Lung microvascular endothelial cell (primary cell): ENCODE measurements at places on chromosomes 7 and 10. TPM values are rescaled to one million over a fixed set of nuclear protein-coding genes. Genes with fewer than 3 reads are reported as not detected.

UNCX gene
- not detected in 2 replicates for total RNA-seq

ATP6V0A4 gene
- total RNA-seq, result under 0.01 TPM in 2 replicates

FLNC gene
- total RNA-seq, result 122 and 131 TPM in 2 replicates

EN2 gene
- not detected in 2 replicates for total RNA-seq

RNF133 gene
- 0.22 and 0.60 TPM in 2 replicates for total RNA-seq

SP8 gene
- total RNA-seq, result not detected in 2 replicates

CDNF gene
- total RNA-seq, result 0.40 and 0.44 TPM in 2 replicates

HOXA10 gene
- under 0.01 and 2.0 TPM in 2 replicates for total RNA-seq

ELOVL3 gene
- total RNA-seq, result not detected in 2 replicates

CREB5 gene
- total RNA-seq, result 2.4 and 3.2 TPM in 2 replicates

- DNase-seq, result peak; percentile 80
Observed at GRCh38 chr10:118729641-118730258, 25.0 kb downstream of the CACUL1 start.

DNA sequence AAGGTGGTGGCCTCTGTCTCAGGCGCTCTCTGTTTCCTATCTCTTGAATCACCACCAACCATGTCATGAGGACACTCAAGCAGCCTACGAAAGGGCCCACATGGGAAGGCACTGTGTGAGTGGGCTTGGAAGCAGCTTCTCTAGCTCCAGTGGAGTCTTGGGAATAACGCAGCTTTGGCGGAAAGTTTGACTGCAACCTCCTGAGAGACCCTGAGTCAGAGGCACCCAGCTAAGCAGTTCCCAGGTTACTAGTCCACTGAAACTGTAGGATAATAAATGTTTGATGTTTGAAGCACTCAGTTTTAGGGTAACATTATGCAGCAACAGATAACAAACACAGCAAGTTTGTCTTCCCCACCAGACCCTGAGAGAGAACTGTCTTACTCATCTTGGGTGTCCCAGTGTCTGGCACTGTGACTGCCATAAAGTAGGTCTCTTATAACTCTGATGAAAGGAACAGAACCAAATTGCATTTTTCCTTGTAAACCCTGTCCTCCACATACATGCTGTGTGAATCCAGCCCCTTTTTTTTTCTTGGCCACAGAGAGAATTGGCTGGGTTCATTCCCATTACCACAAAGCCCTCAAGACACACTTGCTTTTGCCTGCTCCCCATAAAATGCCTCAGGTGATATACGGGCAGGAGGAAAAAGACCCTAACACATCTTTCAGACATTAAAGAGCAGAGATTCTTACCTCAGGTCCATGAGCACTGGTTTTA lies 185.5 kb downstream of the ZNF365 start:
- DNase-seq, result no peak

DNA sequence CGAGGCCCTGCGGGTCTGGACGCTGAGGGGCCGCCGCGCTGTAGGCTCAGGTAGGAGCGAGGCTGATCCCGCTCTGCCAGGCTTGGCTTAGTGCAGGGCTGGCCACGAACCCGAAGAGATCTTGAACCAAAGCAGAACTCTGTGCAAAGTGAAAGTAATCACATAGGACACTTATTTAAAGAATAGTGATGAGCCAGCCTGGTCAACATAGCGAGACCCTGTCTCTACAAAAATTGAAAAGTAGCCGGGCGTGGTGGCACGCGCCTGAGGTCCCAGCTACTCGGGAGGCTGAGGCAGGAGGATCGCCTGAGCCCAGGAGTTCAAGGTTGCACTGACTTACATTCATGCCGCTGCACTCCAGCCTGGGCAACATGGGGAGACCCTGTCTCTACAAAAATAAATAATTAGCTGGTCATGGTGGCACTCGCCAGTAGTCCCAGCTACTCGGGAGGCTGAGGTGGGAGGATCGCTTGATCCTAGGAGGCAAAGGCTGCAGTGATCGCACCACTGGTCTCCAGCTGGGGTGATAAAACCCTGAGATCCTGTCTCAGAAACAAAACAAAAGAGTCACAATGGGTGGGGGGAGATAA lies 541 bp downstream of the ZSCAN25 start:
- DNase-seq, result no peak

- no peak for DNase-seq
Observed at GRCh38 chr7:86431761-86432160, 211.9 kb upstream of the GRM3 start.

- DNase-seq, result no peak
Observed at GRCh38 chr7:36286226-36286625, 103.4 kb upstream of the ANLN start.

GRCh38 chr7:98329100-98329790 lies 47.8 kb downstream of the BRI3 start:
- no peak for DNase-seq

DNA sequence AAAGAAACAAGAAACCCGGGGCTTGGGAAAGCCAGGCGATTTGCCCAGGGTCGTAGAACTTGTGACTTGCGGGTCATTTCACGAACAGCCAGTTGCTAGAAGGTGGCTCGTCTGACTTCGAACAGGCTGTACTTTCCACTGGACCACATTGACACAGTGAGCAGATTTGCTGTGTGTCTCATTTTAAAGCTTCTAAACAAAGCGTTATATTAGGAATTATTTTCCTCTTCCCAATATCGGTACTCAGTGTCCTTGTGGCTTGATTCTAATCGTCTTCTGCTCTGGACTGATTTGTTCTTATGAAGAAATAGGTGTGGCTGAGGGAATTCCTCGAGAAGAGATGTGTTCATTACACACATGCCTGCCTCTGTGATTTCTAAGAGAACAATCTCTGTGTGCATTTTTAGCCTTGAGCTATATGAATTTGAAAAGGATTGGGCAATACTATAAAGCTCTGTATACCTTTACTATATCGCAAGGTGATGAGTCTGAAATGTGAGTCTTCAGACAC lies 150.0 kb upstream of the PRR15 start:
- DNase-seq, result no peak

DNA sequence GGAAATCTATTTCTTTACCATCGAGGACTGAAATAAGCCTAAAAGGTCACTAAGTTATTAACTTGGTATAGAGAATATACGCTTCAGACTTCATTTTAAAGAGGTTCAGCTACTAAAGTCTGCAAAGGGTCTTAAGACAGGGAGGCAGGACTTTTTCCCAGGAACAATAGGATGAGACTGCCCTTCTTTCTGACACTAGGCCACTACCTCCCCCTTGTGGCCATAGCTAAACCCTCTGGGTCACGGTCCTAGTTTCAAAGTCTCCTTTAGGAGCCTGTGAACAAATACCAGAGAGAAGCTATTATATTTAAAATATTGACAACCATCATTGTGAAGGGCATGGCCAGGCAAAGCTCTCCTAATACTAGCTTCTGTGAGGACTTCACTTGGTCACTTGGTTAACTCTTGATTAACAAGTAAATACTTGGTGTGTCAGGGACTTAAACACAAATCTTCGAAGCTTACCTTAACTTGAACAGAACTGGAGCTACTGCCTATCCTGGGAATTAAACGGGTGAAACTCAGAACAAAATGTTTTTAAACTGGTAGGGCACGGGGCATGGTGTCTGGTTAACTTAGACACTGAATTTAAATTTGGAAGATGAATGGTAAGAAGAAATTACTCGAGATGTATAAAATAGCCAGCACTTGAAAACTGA lies 75.6 kb downstream of the CCDC6 start:
- DNase-seq, result peak; percentile 72

DNA sequence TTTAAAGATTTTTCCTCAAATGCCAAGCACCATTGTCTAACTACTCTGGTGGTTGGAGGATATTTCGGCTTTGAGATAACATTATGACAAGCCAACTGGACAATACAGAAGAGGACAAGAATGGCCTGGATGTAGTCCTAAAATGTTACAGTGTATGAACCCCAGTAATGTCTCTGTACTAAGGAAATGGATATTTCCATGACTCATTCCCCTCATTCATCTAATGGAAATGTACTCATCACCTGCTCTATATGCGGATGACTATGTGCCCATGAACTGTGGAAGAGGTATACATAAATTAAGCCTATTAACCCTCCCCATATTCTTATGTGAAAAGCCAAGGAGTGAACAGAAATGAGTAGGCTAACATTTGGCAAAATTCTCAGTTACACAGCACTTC lies 207.9 kb downstream of the CACNA2D1 start:
- DNase-seq, result peak; percentile 44

- DNase-seq, result no peak
Observed at GRCh38 chr7:466465-467191, 53.0 kb downstream of the PDGFA start.

GRCh38 chr10:109593682-109594081 lies 329.6 kb downstream of the XPNPEP1 start:
- no peak for DNase-seq

GRCh38 chr10:30935078-30935477 lies 96.6 kb downstream of the ZNF438 start:
- peak; percentile 29 for DNase-seq

GRCh38 chr10:90968328-90969081 lies 47.6 kb upstream of the ANKRD1 start:
- peak; percentile 79 for DNase-seq

DNA sequence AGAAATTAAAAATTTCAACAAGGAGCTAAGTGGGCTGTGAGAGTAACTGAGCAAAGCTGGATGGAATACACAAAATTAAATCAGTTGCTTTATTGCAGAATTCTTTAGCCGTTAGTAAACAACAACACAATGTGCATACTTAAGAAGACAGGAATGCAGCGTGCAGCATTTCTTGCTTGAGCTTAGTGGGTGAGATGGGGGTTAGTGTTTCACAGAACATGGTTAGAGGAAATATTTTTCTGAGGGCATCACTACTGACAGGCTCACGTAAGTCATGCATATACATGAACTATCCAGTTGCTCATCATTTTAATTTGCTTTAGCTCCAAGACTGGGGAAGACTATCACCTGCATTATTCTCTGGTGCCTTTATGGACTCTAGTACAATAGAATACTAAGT lies 80.8 kb downstream of the CD36 start:
- no peak for DNase-seq

GRCh38 chr7:16944936-16945335 lies 63.2 kb upstream of the AGR3 start:
- no peak for DNase-seq

GRCh38 chr7:139603896-139604295 lies 80.4 kb downstream of the CLEC2L start:
- no peak for DNase-seq

- peak; percentile 2 for DNase-seq
Observed at GRCh38 chr7:124263232-124263827, 230.5 kb upstream of the TMEM229A start.

GRCh38 chr7:141113131-141113530 lies 39.3 kb downstream of the TMEM178B start:
- DNase-seq, result no peak

GRCh38 chr10:29064680-29065079 lies 224.2 kb upstream of the LYZL1 start:
- no peak for DNase-seq

DNA sequence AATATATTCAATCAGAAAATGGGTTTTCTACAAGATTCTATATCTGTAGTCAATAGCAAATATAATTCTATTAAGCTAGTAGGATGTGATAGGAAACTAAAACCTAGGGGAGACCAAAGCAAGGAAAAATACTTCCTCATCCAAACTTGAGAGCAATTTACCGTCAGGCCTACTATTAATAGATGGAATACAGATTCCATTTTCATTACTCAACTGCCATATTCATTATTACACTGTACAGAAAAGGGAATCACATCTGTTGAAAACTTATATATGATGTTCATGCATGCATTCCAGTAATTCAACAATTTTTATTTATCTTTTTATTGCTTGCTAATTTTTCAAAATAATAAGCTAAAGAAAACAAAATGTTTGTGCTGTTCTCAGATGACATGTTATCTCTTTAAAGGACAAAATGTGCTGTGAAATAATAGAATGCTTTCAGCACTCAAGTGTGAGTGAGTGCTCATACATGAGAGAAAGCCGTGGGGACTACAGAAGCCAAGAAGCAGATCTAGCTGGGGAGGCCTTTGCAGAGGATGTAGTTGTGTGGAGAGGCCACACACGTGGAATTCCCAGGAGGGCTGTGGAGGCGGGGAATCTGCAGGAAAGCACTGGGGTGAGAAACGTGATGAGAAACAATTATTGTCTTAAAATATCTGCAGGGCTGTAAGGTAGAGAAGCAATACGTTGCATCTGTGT lies 110.0 kb downstream of the EGFR start:
- DNase-seq, result no peak

- DNase-seq, result no peak
Observed at GRCh38 chr7:128311013-128311412, 32.7 kb downstream of the RBM28 start.

DNA sequence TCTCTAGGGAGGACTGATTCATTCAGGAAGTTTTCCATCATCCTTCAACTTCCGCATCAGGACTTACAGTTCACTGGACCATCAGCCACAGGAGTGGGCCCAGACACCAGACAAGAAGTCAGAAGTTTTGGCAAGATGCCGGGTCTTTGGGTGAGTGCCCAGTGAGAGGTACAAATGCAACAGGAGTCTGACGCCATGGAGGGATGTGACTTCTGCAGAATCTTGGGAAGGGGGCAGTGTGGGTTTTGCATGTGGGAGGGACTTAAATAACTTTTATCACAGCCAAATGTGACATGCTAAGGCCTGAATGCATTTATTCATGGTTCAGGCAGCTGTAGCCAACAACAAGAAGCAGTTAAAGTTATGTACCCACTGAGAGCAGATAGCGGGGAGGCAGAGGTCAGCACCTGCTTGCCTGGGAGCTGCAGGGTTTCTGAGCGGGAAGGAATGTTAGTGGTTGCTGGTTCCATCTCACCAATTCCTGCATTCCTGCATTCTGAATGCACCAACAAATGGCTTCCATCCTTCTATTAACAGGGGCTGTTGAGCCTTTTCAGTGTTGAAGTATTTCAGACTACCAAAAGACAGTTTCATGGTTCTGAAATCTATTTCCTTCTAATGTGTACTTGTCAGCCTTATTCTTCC lies 375.2 kb downstream of the PAXIP1 start:
- no peak for DNase-seq

DNA sequence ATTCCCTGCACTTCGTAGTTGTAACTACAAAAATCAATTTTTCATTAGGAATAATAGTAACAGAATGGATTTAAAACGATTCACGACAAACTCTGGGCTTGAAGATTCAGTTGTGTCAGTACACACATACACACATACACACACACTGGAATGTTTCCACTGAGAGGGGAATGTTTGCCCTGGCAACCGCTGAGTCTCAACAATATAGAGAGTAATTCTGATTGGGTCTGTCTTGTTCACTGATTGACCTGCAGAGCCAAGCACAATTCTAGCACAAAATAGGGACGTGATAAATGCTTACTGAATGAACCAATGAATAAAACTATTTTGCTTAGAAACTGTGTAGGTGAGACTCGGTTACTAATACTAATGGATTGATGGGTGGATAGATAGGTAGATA lies 204.4 kb upstream of the CCDC6 start:
- DNase-seq, result no peak

DNA sequence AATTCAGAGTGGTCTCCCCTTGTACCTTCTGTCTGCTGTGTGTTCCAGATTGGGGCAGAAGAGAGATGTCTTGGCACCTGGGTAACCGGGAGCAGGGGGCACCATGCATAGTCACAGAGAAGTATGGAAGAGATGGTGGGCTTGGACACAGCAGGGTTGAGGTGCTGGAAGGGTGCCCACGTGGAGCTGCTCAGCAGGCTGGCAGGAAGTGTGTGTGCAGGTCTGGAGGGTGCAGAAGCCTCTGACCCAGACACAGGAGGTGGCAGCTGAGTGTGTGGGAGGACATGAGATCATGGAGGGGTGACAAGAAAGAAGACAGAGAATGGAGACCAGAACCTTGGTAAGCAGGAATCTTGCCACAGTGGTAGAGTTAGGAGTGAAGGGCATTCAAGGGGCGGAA lies 42.3 kb upstream of the DUSP5 start:
- no peak for DNase-seq
